ENCODE measurements at places on chromosomes 16 and 17. TPM values are rescaled to one million over a fixed set of nuclear protein-coding genes. Genes with fewer than 3 reads are reported as not detected.

GRCh38 chr17:32357615-32358014 lies 7.7 kb downstream of the ZNF207 start:
- H3K27ac ChIP-seq = no peak overlapping the region
- peaks cover 27% of the 10 kb centered on the region for H3K36me3 ChIP-seq
- H3K4me1 ChIP-seq = peaks cover 36% of the 10 kb centered on the region
- H3K27me3 ChIP-seq = no peaks in the 10 kb centered on the region

CACNG3 gene
- not detected for total RNA-seq

DNA sequence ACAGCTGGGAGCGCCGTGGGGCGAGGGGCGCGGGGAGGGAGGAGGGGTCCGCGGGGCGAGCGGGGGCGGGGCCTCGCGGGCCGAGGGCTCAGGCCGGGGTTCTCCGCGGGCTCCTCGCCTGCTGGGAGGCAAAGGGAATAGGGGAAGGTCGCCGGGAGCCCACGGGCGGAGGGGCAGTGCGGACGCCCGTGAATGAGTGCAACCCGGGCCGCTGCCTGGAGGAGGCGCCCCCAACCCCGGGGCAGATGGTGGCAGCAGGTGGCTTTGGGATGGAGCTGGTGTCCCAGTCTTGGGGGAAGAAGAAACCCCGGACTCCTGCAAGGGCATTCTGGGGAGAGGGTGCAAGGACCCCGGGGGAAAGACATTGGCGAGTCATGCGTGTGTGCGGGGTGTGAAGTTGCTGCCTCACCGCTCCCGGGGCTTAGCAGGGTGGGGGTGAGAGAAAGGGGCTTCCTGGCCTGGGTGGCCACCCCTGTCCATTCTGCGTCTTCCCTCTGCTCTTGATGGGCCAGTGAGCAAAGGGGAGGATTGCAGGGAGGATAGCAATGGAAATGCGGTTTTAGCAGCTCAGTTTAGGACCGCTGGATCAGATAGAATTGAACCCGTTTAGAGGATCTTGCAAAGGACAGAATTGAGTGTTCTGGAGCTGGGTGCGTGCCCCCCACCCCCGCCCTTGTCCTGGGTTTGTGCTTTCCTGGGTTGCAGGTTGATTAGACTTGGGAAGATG lies 526 bp downstream of the KIAA0513 start:
- peaks cover 23% of the 10 kb centered on the region for H3K4me1 ChIP-seq
- DNase-seq = peak; percentile 8
- H3K27ac ChIP-seq = peak overlapping the region; percentile 93
- H3K27me3 ChIP-seq = no peaks in the 10 kb centered on the region

DNA sequence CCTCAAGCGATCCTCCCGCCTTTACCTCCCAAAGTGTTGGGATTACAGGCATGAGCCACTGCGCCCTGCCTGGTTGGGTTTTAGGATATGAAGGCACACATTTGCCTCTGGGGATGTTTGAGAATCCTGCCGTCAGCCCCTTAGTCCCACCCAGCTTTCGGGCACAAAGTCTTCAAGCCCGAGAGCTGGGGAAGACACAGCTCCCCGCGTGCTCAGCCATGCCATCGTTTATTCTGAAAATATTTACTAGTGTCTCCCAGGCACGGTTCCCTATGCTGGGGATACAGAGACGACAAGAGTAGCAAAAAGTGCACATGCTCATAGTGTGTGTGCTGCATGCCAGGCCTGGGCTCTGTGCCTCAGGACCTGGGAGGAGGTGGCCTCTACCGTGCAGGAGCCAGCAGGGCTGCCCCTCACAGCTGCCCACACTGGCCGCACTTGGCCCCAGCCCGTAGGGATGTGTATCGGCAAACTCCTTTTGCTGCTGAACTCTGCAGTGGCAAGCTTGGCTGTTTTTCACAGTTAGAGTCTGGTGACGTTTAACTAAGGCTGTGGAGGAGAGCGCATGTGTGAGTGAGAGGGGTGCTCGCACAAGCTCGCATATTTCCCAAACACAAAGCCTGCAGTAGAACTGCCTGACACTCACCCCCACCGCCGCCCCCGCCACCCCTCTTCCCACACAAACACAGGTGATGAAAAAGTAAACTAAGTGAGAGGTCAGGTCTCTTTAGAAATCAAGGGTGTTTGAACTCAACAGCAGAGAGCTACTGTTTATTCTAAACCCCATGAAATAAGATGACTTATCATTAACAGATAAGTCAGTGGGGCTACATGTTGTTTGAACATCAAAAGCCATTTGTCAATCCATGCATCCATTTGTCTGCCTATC lies 266.4 kb downstream of the MRTFB start:
- no peaks in the 10 kb centered on the region for H3K4me1 ChIP-seq
- no peak overlapping the region for H3K27ac ChIP-seq
- no peak overlapping the region for H3K4me3 ChIP-seq
- no peak for DNase-seq
- H3K27me3 ChIP-seq = no peaks in the 10 kb centered on the region
- H3K36me3 ChIP-seq = no peaks in the 10 kb centered on the region

GRCh38 chr16:2585651-2586081 lies 47.8 kb downstream of the PDPK1 start:
- H3K27ac ChIP-seq = no peak overlapping the region
- peaks cover 5% of the 10 kb centered on the region for H3K36me3 ChIP-seq
- no peak for DNase-seq
- no peaks in the 10 kb centered on the region for H3K27me3 ChIP-seq
- no peak overlapping the region for H3K4me3 ChIP-seq
- no peaks in the 10 kb centered on the region for H3K4me1 ChIP-seq

- H3K4me1 ChIP-seq = peaks cover 14% of the 10 kb centered on the region
- DNase-seq = no peak
- H3K36me3 ChIP-seq = no peaks in the 10 kb centered on the region
Measured at GRCh38 chr16:28946681-28947080, 4.1 kb upstream of the NFATC2IP start.

RNF43 gene
- total RNA-seq = 2.2 TPM

DNA sequence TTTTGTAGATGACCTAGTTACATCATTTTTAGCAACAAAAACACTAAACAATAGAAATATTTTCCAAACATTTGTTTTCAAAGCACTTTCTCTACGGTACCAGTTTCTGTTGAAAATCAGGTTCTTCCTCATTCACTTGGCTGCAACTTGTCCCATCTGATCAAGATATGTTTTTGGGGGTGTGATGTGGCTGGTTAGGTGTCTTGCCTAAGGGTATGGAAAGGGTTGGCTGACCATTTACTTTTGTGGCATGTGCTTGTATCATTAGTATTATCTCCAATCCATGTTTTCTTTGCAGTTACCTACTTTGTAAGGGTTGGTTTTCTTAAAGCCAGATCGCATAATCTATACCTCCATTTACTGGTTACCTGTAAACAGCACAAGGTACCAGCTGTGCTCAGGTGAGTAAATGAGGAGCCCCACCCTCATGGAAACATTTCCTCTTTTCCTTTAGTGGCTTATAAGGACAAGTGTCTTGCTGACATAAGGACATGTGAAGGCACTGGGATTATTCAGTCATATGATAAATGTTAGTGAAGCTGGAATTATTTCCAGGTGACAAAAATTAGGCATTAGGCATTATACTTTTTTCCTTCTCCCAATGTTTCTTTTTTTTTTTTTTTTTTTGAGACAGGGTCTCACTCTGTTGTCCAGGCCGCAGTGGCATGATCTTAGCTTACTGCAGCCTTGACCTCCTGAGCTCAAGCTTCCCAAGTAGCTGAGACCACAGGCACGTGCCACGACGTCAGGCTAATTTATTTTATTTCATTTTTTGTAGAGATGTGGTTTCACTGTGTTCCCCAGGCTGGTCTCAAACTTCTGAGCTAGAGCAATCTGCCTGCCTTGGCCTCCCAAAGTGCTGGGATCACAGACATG lies 162.0 kb downstream of the CCDC182 start:
- DNase-seq = no peak
- H3K4me3 ChIP-seq = no peak overlapping the region
- no peaks in the 10 kb centered on the region for H3K27me3 ChIP-seq
- H3K36me3 ChIP-seq = no peaks in the 10 kb centered on the region
- no peaks in the 10 kb centered on the region for H3K4me1 ChIP-seq

DNA sequence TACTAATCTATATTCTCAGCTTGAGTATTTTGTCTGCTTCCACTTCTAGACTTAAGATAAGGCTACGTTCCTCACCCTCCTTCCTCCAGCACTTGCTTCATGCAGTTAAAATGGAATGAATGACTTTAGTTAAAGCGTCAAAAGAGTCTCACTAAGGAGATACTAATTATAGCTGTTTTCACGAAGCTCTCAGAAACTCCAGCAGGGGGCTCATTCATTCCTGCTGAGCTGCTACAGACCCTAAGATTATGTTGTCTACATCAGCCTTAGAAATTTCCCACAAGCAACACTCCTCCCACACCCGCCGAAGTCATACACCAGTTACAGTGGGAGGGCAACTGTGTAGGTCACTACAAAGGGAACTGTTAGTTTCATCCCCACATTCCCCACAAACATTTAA lies 57.0 kb upstream of the KIFC3 start:
- H3K4me3 ChIP-seq = no peak overlapping the region
- H3K27me3 ChIP-seq = no peaks in the 10 kb centered on the region
- no peaks in the 10 kb centered on the region for H3K36me3 ChIP-seq
- DNase-seq = no peak
- no peak overlapping the region for H3K27ac ChIP-seq
- no peaks in the 10 kb centered on the region for H3K4me1 ChIP-seq

DNA sequence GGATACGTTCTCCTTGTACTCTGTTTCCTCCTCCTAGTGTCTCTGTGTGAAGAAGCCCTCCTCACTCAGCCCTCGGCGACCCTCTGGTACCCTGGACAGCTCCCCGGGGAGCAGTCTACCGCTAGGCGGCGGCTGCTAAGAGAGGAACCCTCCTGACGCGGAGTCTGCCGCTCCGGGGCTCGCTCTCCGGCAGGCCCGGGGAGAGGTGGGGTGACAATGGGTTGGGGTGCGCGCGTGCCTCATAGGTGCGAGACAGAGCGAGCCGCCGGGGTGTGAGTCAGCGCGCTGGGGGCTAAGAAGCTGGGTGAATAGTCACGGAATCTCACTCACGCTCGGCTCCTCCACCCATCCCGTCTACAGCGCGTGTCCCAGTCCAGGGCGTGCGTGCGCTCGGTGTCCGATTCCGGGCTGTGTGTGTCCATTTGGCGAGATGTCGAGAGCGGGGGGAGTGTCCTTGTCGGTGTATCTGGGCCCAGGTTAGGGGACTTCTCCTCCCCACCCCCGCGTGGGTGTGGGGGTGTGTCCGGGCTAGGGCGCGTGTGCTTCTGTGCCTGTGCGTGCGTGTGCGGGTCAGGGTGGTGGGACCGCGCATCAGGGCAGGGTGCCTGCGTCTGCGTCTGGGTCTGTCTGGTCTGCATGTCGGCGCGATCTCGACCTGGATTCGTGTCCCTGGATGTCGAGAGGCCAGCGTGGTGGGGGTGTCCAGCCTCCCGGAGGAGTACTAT lies 577 bp upstream of the HS3ST2 start:
- H3K4me3 ChIP-seq = no peak overlapping the region
- no peaks in the 10 kb centered on the region for H3K36me3 ChIP-seq
- no peak overlapping the region for H3K27ac ChIP-seq
- no peaks in the 10 kb centered on the region for H3K4me1 ChIP-seq
- no peaks in the 10 kb centered on the region for H3K27me3 ChIP-seq
- no peak for DNase-seq

GRCh38 chr16:74867281-74867849 lies 92.7 kb upstream of the FA2H start:
- no peaks in the 10 kb centered on the region for H3K27me3 ChIP-seq
- no peaks in the 10 kb centered on the region for H3K36me3 ChIP-seq
- no peak for DNase-seq
- H3K4me3 ChIP-seq = no peak overlapping the region

GRCh38 chr16:86902656-86903001 lies 324.3 kb downstream of the FOXL1 start:
- H3K4me1 ChIP-seq = no peaks in the 10 kb centered on the region
- H3K4me3 ChIP-seq = no peak overlapping the region

ASIC2 gene
- not detected for total RNA-seq

DNA sequence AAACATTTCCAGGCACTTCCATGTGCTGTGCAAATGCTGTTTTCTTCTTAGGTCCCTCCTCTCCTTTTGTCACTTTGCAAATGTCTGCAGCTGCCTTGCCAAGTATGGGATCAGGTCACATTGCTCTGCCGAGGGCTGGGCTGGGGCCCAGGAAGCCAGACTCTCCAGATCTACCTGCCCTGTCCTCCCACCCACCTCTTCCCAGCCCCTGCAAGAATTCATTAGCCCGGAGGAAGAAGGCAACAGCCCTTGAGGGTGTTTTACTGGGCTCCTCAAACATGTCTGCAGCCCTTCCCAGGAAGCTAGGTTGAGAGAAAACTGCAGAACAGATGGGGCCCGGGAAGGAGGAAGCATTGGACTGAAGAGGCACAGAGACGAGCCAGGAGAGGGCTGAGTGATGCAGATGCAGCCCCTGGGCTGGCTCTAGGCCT lies 47.1 kb downstream of the WSB1 start:
- no peak for DNase-seq
- no peaks in the 10 kb centered on the region for H3K36me3 ChIP-seq
- no peak overlapping the region for H3K4me3 ChIP-seq
- H3K4me1 ChIP-seq = no peaks in the 10 kb centered on the region
- no peak overlapping the region for H3K27ac ChIP-seq

DNA sequence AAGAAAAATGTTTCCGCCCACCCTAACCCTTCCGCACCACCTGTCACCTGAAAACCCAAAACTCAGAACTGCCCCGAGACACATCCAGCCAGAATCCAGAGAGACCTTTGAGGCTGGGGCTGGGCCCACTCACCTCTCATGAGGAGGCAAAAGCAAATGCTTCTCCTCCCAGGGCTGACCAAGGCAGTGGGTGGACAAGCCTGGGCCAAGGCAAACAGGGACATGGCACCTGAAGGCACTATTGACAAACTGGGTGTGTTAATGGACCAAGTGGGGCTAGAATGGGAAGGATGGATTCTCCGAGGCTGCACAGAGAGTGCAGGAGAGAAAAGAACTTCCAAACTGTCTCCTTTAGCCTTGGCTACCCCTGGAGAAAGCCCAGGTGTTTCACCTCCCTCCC lies 54.4 kb downstream of the SOX9 start:
- H3K36me3 ChIP-seq = no peaks in the 10 kb centered on the region
- H3K27me3 ChIP-seq = no peaks in the 10 kb centered on the region
- H3K4me1 ChIP-seq = no peaks in the 10 kb centered on the region
- H3K27ac ChIP-seq = no peak overlapping the region
- DNase-seq = no peak

ACE gene
- 4.8 TPM for total RNA-seq
